Left kidney (tissue), 8 donors: ENCODE measurements at places on chromosomes 5 and 9.

DNA sequence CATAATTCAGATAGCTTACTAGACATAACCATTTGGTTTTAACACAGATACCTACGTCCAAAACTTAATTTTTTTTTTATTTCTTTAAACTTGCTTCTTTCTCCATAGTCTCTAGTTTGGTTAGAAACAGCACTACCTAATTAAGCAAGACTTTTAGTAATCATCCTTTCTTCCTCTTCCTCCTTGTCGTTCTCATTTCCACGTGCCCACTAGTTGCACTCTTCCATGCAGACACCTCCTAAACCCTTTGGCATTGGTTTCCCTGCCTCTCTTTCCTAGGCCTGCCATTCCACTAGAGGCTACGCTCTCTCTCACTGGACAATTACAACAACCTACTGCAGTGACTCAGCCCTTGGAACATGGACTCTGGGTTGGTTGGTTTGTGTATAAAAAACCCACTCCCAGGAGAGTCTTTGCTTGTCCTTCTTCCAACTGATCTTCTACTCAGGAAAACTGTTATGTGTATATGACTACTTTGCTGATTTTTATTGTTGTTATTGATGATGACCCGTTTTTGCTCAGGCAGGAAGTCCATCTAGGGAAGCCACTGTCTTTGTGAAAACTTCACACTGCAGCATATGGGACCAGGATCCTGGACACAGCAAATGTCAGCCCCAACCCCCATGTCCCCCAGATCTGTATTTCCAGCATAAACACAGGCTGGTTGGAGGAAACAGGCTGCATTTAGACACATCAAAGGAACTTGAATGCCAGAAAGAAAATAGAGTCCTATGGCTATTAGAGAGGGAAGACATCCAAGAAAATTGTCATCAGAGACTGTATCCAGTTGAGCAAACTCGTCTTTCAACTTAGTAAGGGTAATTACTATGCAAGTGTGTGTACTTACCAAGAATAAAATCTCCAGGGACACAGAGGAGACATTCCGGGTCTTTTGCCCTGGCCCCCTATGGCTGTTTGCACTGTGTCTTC is 503.2 kb downstream of the GADD45G start:
- no peak for DNase-seq

DNA sequence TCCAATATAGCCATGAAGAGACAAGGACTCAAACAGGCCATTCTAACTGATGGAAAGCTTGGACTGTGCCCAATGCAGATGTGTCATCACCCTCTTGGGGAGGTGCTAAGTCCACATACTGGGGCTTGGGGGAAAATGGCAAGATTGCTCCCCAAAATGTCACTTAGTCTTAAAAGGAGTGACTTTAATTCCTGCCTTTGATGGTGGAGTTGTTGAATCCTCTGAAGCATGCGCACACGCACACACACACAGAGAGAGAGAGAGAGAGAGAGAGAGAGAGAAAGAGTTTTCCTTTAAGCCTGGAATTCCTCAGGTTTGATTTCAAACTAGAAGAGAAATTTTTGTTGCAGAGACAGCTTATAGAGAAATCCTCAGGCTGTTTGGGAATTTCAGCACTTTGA is 161.9 kb upstream of the GAS1 start:
- DNase-seq: no peak

- no peak for DNase-seq
Observed at GRCh38 chr9:80556631-80557030, 984.9 kb downstream of the TLE4 start.

- DNase-seq: peak; percentile 75
Observed at GRCh38 chr9:95880021-95880690, 4.7 kb downstream of the ERCC6L2 start.

DNA sequence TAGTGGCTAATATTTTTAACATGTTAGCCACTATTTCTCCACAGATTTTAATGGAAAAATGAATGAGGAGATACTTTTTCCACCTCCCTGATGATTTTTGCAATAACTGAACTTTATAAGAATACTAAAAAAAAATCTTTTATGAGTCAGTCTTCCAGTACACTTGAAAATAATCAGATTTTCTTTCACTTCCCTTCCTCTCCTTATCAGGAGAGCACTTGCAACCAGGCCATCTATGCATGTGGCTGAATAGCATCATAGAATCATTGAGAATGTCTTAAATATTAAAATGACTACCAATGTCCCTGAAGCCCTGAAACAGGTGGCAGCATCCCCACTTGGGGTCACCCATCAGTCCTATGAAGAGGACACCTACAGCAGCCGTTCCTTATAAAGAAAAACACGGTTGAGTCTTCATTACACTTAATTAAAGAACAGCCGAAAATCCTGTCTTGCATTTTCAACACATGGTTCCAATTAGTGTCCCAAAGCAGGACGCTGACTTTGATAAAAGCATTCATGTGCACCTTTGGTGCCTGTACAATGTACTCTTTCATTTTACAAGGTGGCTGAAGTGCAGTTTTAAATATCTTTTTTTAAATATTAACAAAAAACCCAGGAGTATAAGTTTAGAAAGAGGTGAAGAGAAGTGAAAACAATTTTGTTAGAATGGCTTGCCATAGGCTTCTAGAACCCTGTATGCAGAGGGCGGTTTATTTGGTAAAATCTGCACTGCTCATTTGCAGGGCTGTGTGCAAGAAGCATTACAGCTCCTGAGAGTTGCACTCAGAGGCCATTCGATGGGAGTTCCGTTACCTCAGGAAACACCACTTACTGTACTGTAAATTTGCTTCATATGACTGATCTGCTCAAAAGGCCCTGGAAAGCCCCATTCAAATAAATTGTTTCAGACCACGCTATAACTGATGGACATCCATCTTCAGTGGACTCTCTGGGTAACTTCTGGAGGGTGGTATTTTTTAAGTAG is 106.9 kb upstream of the VCAN start:
- DNase-seq: no peak

DNA sequence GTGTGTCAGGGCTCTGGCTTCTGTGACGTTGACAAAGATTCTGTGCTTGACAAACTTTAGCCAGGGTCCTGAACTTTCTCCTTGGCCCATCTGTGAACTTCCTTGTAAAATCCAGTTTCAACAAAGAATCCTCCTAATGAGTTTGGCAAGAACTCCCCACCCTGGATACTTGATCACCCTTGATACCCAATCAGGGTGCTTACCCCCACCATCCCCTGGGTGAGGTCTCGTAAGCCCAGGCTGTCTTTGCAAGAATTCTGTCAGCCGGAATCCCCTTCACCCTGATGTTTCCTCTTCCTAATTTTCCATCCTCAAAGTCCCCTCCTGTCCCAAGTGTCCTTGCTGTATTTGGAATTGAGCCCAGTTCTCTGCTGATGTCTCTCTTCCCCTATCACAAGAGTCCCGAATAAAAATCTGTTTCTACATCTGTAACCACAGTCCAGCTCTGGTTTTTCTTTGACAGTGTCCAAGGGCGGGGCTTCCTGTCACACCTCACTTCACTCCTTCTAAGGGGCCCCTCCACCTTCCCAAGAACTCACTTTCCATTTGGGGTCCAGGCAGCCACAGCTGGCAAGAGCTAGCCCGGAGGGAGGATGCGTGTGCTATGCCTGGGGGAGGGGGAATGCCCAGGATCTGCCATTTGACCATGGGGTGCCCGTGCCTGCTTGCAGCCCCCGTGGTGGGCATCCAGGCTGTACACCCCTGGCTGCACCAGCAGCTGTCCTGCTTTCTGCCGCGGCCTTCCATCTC is 2.7 kb upstream of the CARD19 start:
- DNase-seq: no peak

- peak; percentile 64 for DNase-seq
Observed at GRCh38 chr5:94968507-94969095, 316.3 kb downstream of the MCTP1 start.

DNA sequence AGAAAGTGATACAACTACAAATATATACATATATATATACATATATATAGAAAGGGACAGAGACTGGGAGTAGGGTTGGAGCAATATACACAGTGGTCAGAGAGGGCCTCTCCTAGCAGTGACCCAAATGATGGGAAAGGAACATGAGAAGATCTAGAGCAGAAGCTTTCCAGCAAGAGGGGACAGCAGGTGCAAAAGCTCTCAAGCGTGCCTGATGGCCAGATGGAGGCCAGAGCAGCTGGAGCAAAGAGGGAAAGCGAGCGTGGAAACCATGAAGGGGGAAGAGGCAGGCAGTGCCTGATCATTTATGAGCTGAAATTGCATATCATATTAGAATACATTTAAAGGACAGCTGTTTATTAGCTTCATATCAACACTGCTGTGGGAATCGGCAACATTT is 7.6 kb upstream of the GRPEL2 start:
- DNase-seq: no peak

DNA sequence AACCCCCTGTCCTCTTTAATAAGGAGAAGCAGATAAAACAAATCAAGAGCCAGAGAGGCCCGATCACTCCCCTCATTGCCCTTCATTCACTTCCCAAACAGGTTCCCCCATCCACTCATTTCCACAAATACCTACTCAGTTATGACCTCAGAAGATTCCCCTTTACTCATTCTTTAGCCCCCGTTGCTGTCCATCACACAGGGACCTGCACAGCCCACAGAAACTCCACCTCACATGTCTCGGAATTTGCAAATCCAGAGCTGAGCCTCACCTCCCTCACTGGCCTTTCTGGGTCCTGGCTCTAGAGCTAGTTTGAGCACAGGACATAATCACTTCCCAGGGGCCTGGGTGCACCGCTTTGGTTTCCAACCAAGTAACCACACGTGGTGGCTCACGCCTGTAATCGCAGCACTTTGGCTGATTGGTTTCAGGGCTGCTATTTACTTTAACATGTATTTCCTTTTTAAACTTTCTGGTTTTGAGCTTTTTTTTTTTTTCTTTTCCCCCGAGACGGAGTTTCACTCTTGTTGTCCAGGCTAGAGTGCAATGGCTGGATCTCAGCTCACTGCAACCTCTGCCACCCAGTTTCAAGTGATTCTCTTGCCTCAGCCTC is 17.8 kb downstream of the ATP6V0E1 start:
- no peak for DNase-seq

GRCh38 chr9:4144869-4145268 is 155.0 kb downstream of the GLIS3 start:
- DNase-seq: no peak
